Kidney (tissue), 22 donors: ENCODE measurements at places on chromosomes 2 and 18. TPM values are rescaled to one million over a fixed set of nuclear protein-coding genes. Genes with fewer than 3 reads are reported as not detected.

RPRD1A gene
- total RNA-seq = 42.4 TPM

LBH gene
- total RNA-seq = 81.9 TPM

RESP18 gene
- not detected for total RNA-seq

NRP2 gene
- total RNA-seq = 37.7 TPM

SLC16A14 gene
- 6.6 TPM for total RNA-seq

PIEZO2 gene
- 4.1 TPM for total RNA-seq

DNA sequence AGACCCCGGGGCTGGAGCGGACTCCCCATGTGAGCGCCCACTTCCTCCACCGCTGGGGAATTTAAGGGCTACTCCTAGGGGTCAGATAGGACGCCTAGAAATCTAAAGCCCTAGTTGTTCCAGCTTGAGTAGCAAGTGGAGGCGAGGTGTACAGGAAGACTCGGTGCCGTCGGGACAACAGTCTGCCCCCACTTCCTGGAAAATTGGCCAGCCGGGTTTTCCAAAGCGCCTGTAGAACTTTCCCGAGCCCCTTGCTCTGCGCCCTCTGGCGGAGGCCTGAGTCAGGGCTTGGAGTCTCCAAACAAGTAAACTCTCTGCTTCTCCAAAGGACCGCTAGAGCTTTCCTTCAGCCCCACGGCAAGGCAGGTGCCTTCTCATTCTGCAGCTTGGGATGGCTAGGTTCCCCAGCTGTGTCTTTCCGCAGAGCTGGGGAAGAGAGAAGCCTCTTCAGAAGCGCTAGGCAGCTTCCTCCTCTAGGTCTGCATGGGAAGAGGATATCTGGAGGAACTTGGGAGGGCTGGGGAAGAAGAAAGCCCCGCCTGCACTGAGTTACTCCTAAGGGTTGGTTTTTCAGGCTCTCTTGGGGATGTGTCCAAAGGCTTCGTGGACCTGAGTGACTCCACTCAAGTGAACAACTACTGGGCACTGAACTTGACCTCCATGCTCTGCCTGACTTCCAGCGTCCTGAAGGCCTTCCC is 681 bp downstream of the SPR start:
- H3K4me1 ChIP-seq = no peaks in the 10 kb centered on the region
- H3K4me3 ChIP-seq = peak overlapping the region; percentile 73
- peak overlapping the region; percentile 98 for H3K27ac ChIP-seq
- peaks cover 7% of the 10 kb centered on the region for H3K36me3 ChIP-seq

- no peak overlapping the region for H3K4me3 ChIP-seq
- H3K27me3 ChIP-seq = no peaks in the 10 kb centered on the region
- DNase-seq = no peak
- H3K27ac ChIP-seq = no peak overlapping the region
- H3K36me3 ChIP-seq = no peaks in the 10 kb centered on the region
Observed at GRCh38 chr2:119082821-119083400, 75.6 kb downstream of the C1QL2 start.

- no peaks in the 10 kb centered on the region for H3K27me3 ChIP-seq
- H3K4me3 ChIP-seq = no peak overlapping the region
- peak overlapping the region; percentile 55 for H3K27ac ChIP-seq
- no peaks in the 10 kb centered on the region for H3K4me1 ChIP-seq
- H3K36me3 ChIP-seq = no peaks in the 10 kb centered on the region
- DNase-seq = no peak
Observed at GRCh38 chr2:69253611-69254301, 133.3 kb downstream of the GFPT1 start.

- peaks cover 4% of the 10 kb centered on the region for H3K4me1 ChIP-seq
- no peak for DNase-seq
- H3K4me3 ChIP-seq = no peak overlapping the region
- H3K36me3 ChIP-seq = peaks cover 4% of the 10 kb centered on the region
- H3K27ac ChIP-seq = no peak overlapping the region
- H3K27me3 ChIP-seq = no peaks in the 10 kb centered on the region
Observed at GRCh38 chr2:46025676-46026075, 271.5 kb upstream of the EPAS1 start.

DNA sequence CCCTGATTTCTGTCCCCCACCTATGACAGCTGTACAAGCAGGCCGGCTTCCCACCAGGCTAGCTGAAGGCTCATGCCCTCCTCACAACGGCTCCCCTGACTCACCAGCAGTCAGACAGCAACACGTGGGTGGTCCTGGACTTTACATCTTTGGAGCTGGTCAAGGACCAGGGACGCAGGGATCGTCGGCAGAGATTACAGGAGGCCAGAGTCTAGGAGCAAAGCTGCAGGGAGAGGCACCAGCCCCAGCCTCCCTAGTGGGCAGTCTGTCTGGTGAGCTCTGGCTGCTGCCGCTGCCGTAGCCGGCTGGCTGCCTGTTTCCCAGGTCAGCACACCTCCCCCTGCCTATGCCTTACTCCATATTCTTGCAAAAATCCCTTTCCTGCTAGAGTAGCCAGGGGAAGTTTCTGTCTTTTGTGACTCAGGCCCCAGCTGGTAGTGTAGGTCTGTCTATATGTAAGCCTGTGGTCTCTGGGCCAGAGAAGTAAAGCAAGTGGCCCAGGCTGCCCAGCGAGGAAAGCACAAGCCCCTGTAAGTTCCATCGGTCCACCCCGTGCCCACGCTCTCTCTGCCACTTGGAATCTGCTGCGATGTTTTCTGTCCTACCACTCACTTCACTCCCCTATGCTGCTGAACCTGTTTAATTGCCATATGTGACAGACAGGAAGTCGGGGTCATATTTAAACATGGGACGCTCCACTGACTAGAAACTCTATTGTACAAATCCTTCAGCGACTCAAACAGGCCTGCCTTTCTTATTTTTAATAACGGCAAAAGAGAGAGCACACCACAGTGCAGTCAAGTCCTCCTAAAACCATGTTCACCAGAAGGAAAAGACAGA is 2.4 kb upstream of the ARHGEF4 start:
- peak; percentile 53 for DNase-seq
- no peak overlapping the region for H3K4me3 ChIP-seq
- H3K27ac ChIP-seq = no peak overlapping the region
- H3K36me3 ChIP-seq = no peaks in the 10 kb centered on the region
- H3K4me1 ChIP-seq = no peaks in the 10 kb centered on the region

DNA sequence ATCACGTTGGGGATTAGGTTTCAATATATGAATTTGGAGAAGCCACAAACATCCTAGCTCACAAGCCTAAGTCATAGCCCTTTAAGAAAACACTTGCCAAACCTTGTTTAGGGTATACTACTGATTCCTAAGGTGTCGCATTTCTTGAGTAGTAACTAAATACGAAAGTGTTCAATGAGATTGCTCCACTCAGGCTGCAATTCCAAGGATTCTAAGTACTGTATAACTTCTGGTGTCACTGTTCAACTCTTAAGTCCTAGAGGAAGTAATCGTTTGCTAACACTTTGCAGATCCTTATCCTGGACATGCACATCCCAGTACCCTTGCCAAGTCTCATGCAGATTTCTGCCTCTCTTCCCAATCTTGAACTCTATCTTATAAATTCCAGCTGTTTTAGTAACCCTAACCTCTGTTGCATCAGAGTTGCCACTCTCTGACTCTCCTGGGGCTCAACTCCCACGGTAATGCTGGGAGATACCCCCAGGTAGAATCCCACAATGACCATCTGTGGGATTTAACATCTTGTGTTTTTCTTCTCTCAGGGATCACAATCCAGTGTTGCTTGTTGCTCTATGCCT is 122.4 kb downstream of the HIBCH start:
- no peak overlapping the region for H3K27ac ChIP-seq
- DNase-seq = no peak
- H3K36me3 ChIP-seq = no peaks in the 10 kb centered on the region

GRCh38 chr2:150491430-150491829 is 4.0 kb upstream of the RND3 start:
- no peaks in the 10 kb centered on the region for H3K36me3 ChIP-seq
- no peaks in the 10 kb centered on the region for H3K27me3 ChIP-seq
- no peak for DNase-seq
- H3K27ac ChIP-seq = no peak overlapping the region
- no peaks in the 10 kb centered on the region for H3K4me1 ChIP-seq

- H3K4me3 ChIP-seq = no peak overlapping the region
- no peaks in the 10 kb centered on the region for H3K27me3 ChIP-seq
Observed at GRCh38 chr2:143635302-143635701, 506.1 kb downstream of the ARHGAP15 start.
